ENCODE measurements at places on chromosomes 4 and X. TPM values are rescaled to one million over a fixed set of nuclear protein-coding genes. Genes with fewer than 3 reads are reported as not detected.

- no peak for DNase-seq
Measured at GRCh38 chrX:130841776-130842175, 61.2 kb downstream of the ENOX2 start.

KLHL13 gene
- 7.1 TPM for total RNA-seq

DNA sequence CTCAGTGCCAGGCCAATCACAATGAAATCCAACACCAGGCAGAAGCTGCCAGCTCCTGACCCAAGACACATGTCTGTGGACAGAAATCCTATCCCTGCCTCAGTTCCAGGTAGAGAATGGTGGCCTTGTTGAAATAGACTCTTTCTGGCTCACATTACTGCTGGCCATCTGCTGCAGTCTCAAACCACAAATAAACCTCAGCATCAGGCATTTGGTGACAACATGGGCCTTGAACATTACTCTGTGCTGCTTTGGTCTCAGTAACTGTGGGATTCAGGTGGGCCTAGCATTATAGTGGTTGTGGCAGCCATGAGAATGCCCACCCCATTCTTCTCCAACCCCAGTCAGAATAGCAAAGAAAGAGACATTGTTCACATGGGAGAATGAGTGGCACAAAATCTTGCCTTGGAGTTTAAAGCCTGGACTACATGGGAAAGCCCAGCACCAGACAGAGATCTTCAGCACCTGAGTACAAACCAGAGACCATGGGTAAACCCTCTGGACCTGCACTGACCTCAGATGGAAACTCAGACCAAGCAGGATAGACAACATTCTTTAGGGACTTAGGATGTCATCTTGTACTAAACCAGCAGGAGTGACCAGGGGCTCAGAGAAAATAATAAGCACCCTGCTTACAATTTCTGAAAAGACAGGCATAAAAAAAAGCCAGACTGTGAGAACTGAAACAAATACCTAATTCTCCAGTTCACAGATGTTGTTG is 50.4 kb upstream of the TRAM1L1 start:
- DNase-seq = no peak

DNA sequence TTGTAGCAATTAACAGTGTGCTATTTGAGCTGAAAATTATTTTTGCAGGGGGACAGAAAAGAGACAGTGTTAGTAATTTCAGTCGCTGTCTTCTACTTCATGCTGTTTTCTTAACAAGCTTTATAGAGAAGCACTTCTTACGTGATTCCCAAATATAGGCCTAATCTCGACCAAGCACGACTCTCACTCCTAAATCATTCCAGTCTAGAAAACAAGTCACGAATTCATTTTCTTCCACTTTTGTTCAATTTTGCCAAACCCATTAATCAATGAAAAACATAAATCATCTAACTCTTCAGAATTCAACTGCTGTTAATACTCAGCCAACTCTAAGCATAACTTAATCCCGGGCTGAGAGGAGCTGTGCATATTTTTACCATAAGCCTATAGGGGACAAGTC is 21.0 kb upstream of the FHL1 start:
- DNase-seq = no peak

GRCh38 chr4:82890528-82890900 is 439 bp downstream of the SEC31A start:
- no peak for DNase-seq

All from transverse colon (tissue), 4 donors.